Stimulated activated CD4-positive, alpha-beta T cell treated with anti-CD3 and anti-CD28 coated beads, TNF-alpha, amount 100 ng/mL, for 1 hour (primary cell): ENCODE measurements at places on chromosomes 7 and 10.

DNA sequence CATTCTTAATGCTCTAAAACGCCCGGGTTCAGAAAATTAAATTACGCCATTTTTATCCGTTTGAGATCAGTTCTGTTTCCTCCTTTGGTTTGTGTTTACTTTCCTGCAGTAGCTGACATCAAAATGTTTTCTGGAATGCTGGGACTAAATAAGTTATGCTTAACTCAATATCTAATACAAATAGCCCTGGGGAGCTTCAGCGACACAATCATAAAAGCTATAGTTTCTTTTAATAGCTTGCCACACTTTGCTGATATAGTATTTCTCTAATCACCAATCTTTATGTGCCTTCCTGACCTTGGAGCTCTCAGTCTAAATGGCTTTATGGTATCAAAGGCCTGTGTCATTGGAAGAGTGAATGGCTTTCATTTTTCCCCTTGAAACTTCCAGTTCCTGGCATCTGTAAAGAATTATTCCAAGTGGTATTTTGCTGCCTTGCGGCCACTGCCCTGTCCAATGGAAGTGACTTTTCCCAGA is 202.7 kb downstream of the HDAC9 start:
- DNase-seq, result no peak

GRCh38 chr7:147079921-147080420 is 963.4 kb downstream of the CNTNAP2 start:
- DNase-seq, result no peak

DNA sequence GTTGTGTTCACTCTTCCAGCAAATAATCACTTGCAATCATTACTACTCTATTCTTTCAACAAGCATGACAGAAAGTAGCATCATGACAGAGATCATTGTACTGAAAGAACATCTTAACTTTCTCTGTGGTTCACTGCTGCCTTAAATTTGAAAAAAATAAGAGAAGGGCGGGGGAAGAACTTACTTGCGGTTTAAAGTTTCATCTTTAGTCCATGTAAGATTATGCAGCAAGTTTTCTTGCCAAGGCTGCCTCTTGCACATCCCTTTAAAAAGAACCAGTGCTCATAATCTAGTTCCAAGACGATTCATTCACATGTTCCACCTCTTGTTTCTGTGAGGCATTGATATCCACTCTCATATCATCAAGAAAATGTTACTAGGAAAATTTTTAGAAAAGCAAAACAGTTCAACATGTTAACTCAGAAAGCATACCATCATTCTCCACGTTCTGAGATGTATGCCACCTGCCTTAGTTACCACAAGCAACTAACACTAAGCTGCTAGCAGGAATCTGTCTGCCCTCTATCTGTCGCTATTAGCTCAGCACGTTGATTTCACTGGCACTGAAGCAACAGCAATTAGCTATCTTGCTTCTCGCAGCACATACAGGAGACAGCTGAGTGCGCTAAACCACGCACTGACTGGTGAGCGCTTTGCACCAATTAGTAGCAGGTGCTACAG is at the start of gene PCDH15:
Gene PCDH15 (minus strand): TSS at position 491 of the 681 bp plus-strand sequence. CDS start 136,969 bp downstream, outside the sequence.
- no peak for DNase-seq

GRCh38 chr10:125462845-125463244 is 220.1 kb downstream of the TEX36 start:
- DNase-seq, result no peak

- no peak for DNase-seq
These were observed 1.5 kb downstream of the IRF5 start for GRCh38 chr7:128939075-128939860.

DNA sequence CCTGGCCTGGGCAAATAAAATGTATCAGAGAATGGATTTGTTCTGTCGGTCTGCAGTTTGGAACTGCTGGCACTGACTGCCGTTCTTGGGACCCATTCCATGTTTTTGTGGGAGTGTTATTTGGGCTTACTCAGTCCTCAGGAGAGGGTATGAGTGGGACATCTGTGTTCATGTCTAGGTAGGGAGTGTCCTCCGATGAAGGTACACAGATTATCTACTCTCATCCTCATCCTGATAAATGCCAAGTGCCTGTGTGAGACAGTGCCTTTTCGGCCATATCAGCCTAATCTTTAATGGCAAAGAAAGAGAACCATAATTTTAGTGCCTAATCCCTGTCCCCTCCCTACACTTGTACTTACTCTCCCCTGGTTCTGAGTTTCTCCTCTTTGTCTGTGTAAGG is 409.4 kb downstream of the REEP3 start:
- DNase-seq, result no peak

DNA sequence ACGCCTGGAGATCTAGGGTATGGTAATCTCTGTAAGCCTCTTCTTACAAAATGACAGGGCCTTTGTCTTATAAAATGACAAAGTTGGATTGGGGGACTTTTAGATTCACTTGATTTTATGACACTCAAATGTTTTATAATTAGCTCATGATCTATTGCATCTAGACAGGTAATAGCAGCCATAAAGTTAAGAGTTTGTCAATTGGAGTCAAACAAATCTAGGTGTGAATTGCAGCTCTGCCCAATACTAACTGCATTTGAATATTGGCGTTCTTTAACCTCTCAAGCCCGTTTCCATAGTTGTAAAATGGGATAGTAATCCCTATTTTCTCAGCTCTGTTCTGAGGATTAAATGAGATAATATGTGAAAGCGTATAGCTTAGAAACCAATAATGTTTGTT is 14.1 kb upstream of the MRC1 start:
- no peak for DNase-seq

- no peak for DNase-seq
These were observed 101.2 kb downstream of the KIAA1217 start for GRCh38 chr10:24310104-24310503.

GRCh38 chr7:20438694-20439376 is 108.1 kb downstream of the ITGB8 start:
- DNase-seq, result no peak

DNA sequence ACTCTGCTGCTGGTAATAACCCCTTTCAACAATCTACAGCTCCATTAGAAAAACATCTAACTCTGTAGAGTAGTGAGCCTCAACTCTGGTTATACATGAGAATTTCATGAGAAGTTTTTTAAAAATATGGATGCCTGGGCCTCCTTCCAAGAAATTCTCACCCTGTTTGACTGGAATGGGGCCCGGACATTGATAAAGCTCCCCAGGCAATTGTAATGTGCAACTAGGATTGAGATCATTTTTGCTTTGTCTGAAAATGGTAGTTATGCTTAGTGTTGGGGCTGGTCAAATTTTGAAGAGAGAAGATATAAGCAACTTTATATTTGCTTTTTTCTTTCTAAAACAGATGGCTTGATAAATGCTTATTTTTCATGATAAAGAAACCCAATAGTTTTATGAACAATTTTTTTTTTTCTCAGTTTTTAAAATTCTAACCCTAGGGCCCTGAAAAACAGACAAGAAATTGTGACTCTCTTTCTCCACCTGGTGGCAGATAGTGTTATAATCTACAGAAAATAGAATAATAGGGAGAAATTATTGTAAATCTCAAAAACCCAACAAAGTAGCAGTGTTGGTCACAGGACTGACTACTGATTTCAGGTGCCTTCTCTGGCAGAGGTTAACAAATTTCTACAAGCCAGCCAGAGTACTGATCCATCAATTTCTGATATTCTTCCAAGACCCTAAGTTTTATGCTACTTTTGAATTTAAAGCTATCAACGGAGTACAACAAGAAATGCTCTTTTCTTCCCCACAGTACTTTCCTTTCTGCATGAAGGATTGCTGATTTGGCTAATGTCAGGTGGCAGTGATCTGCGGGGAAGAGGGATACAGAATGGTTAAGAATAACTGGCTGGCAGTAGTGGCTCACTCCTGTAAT is 174.8 kb downstream of the DKK1 start:
- no peak for DNase-seq

DNA sequence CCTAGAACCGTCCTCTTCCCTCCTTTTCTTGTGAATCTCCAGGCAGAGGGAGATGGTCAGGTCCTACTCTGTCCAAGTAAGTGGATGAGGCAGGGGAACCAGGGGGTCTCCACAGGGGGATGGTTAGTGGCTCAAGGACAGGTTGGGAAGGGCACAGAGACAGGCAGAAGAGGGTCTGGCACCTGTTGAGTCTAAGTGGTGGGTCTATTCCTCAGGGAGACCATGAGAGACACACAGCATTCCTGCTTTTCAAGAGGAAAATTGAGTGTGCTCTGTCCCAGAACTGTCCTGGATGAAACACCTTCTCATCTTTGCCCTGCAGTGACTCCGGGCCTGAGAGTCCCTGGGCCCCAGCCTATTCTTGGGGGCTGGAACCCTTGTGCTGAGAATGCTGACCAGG is 184.8 kb upstream of the GALNT17 start:
- DNase-seq, result no peak

DNA sequence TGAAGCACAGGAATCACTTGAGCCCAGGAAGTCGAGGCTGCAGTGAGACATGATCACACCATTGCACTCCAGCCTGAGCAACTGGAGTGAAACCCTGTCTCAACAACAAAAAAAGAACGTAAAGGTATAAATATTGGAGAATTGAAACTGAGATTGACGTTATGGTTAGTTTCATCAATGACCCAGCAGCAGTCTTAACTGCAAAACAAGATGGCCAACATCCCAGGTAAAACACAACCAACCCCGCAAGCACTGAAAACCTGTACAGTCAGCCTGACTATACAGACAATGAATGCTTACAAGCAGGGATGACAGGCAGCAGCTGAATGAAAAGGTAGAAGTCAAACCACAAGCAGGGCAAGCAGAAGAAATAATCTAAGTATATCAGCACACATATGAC is 34.7 kb downstream of the WAPL start:
- DNase-seq, result no peak

DNA sequence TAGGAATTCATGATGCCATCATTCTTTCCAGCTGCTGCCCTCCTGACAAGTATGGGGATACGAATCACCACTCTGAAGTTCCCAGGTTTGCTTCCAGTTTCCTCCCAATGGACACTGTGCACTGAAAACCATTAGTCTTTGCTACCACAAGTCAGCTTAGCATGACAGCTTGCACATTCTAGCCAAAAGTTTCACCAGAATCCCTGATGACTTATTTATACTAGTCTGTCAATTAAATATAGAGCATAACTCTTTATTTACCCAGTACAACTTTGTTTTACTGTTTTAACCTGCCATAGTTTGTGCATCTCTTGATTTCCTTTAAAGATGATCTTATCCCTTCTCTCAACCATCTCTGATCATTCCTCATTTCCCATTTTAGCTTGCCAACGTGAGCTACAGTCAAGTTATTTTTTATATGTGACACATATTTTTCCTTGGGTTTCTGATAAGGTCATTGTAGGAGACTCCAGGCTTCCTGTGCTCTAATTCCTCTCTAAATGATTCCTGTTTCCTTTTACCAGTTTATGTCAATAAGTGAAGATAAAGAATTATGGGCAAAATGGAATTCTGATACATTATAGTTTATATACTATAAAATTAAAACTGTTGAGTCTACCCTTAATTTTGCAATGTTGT is 167.5 kb upstream of the MEOX2 start:
- no peak for DNase-seq

GRCh38 chr10:1110674-1111119 is 54.5 kb downstream of the WDR37 start:
- no peak for DNase-seq

DNA sequence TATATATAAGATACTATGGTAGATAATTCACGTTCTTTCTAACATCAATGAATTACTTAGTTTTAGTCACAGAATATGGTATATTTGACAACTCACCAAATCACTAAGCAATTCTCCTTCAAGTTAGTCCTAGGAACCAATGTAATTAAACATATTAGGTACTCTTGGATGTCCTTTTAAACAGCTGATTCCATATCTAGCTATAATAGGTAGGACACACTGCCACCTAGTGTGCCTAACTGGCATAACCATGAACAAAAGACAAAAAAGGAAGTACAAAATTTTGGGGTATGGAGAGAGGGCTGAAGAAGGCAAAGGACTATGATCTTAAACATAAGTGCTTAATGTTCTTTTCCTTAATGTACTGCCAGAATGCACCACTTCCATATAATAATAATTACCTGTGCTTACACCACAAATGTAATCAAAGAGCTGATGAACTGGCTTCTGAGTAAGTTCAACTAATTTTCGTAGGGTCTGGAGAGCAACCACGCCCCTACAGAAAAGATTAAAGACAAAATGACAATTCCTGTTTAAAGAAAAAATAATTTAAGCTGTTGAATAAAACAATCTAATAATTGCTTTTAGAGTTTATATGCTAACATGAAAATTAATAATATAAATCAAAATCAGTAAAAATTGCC is 28.7 kb downstream of the PNPLA8 start:
- no peak for DNase-seq

GRCh38 chr10:126321440-126321839 is 66.8 kb downstream of the ADAM12 start:
- no peak for DNase-seq

GRCh38 chr10:11597470-11597869 is 14.0 kb downstream of the USP6NL start:
- DNase-seq, result no peak

- no peak for DNase-seq
These were observed 45.7 kb downstream of the BEND7 start for GRCh38 chr10:13483073-13483472.

- DNase-seq, result no peak
These were observed 67.1 kb downstream of the AGMO start for GRCh38 chr7:15494711-15495110.

DNA sequence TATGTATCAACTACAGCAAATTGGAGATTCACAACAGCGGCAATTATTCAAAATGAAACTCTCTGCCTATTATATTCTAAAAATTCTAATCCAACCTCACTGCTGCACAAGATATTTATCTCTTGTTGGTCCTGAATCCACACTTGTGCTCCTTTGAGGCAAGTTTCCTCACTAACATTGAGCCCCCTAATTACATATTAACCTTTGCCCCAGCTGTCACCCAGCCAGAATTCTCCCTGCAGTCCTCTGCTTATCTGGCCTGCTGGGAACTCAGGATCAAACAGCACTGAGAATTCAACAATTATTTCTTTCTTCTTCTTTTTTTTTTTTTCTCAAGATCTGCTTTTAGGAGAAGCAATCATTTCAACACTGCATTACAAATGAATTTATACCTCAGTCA is 21.5 kb upstream of the PLAC9 start:
- no peak for DNase-seq

DNA sequence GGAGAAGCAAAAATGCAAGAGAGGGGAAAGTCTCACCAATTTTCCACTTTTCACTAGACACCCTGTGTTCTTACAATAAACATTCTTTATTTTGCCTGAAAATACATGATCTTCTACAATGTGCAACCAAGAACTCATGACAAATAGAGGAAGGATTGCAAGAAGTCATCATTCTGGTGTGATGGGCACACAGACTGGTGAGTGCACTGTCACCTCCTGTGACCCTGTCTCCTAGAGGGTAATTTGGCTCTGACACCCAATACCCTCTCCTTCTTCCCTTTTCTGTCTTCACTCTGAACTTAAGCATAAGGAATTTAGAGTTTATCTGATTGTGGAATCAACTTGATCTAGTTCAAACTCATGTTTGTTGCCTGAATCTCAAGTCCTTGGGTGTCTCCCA is 153.7 kb downstream of the SH2D4B start:
- DNase-seq, result no peak

DNA sequence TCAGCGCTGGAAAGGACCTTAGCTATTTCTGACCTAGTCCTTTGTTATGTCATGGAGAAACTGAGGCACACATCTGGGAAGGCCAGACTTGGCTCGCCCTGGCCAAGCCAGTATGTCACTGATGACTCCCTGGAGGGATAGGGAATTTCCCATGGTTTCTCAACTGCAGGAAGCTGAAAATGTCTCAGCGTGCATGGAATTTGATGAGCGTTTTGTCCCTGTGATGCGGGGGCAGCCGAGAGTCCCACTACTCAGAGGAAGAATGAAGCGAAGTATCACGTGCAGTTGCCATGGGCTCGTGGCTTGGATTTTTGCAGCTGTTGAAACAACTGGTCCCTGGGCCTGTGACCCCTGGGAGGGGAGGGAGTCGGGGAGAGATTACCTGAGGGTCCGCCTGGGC is 44.8 kb downstream of the CLIP2 start:
- DNase-seq, result no peak

- DNase-seq, result no peak
These were observed 93.8 kb downstream of the MAPK8 start for GRCh38 chr10:48400129-48400849.
